Stimulated activated CD8-positive, alpha-beta memory T cell treated with anti-CD3 and anti-CD28 coated beads, Interleukin-2, amount 100 ng/mL, for 1 hour (primary cell): ENCODE measurements at places on chromosomes 2 and 18.

- no peak for DNase-seq
Measured at GRCh38 chr2:207473049-207473930, 56.5 kb upstream of the CREB1 start.

GRCh38 chr18:22167091-22167470 is 2.3 kb upstream of the GATA6 start:
- DNase-seq, result no peak

GRCh38 chr18:55487997-55488396 is 100.0 kb downstream of the TCF4 start:
- no peak for DNase-seq

GRCh38 chr18:32889615-32890593 is 117.1 kb upstream of the KLHL14 start:
- DNase-seq, result no peak

- no peak for DNase-seq
Measured at GRCh38 chr2:196468394-196468793, 171.1 kb upstream of the CCDC150 start.

GRCh38 chr18:71995904-71996465 is 548.2 kb downstream of the CBLN2 start:
- DNase-seq, result no peak

GRCh38 chr2:239138610-239139009 is 262.2 kb downstream of the HDAC4 start:
- DNase-seq, result no peak

DNA sequence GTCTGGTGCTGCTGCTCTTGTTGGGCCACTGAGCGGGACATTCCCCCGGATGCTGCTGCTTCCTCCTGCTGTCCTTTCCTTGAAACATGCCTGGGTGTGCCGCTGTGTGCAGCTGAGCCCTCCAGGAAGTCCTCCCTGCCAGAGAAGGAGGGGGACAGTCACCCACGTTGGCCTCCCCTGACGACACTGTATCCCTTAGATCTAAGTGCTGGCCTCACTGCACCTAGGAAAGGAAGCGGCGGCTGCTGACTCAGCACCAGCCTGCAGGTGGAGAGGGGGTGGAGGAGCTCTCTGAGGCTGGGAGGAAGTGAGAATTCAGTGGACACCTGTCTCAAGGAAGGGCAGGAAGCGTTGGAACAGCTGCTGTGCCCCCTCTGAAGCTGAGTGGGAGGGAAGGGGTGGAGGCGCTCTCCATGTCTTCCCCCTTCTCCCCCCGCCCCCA is 239.8 kb downstream of the HAUS1 start:
- DNase-seq, result no peak

DNA sequence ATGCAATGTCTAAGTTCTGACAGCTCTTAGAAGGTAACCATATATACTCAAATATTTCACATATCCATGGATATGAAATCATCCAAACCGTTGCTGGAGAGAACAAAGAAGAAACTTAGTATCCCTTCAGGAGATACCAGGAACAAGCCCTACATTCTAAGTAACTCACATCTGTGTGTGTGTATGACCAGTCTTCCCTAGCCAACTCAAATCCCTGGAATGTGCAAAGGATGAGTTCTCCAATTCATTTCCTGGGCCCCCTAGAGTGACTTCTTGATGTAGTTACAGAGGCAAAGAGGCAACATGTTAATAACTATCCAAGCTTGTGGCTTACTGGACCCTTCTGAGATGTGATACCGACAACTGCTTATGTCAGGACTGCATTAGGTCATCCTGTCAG is 20.1 kb downstream of the TPGS2 start:
- DNase-seq, result no peak

DNA sequence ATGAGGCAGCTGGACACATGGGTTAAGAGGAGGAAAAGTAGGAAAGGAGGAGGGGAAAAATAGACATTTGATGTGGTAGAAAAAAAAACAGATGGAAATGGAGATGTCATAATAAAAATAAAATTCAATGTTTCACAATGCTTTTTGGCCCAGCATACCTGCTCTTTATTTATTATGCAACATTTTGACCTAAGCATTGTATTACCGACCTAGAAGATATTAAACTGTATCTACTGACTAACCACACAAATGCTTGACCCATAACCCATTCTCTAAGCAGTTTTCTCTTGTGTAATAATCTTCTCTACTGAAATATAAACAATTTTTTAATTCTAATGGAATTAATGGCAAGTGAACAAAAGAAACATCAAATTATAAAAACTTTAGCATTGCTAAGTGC is 362.3 kb downstream of the FBXO15 start:
- DNase-seq, result no peak
